ENCODE measurements at places on chromosomes 7 and 10.

DNA sequence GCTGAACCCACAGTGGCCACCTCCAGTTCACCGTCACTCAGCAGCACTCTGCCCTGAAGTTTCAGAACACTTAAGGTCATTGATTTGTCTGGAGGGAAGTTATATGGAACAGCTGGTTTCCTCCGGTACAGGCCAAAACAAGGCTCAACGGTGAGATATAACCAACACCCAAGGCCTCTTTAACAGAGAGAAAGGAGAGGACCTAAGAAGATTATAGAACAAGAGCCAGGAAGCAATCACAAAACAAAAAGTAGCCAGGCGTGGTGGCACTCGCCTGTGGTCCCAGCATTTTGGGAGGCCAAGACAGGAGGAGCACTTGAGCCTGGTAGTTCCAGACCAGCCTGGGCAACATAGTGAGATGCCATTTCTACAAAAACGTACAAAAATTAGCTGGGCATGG lies 290.7 kb downstream of the SKIDA1 start:
- DNase-seq = no peak

DNA sequence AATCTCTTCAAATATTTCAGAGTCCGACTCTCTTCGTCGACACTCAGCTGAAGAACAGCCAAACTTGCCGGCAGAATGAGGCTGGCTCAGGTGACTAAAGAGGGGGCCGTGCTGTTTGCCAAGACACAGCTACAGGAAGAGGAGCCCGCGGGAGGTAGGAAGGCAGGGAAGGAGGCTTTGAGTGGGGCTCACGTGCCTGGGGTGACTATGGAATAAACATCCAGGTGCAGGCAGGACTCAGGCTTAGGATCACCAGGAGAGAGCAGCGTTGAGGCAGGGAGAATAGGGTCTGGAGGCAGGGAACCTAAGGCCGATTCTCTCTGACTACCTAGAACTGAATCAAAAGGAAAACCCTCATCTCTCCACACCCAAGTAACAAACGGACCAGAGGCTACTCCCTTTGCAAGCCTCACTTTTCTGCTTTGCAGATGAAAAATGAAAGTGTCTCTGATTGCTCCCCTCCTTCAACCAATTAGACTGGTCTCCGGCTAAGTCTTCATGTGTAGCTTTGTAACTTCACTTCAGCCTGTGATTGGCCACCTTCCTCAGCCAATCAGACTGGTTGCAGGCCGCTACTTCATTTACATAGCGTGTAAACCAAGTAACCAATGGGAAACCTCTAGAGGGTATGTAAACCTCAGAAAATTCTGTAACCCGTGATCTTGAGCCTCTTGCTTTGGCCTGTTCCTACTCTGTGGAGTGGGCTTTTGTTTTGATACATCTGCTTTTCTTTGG lies 19.7 kb upstream of the BNIP3 start:
- no peak for DNase-seq

DNA sequence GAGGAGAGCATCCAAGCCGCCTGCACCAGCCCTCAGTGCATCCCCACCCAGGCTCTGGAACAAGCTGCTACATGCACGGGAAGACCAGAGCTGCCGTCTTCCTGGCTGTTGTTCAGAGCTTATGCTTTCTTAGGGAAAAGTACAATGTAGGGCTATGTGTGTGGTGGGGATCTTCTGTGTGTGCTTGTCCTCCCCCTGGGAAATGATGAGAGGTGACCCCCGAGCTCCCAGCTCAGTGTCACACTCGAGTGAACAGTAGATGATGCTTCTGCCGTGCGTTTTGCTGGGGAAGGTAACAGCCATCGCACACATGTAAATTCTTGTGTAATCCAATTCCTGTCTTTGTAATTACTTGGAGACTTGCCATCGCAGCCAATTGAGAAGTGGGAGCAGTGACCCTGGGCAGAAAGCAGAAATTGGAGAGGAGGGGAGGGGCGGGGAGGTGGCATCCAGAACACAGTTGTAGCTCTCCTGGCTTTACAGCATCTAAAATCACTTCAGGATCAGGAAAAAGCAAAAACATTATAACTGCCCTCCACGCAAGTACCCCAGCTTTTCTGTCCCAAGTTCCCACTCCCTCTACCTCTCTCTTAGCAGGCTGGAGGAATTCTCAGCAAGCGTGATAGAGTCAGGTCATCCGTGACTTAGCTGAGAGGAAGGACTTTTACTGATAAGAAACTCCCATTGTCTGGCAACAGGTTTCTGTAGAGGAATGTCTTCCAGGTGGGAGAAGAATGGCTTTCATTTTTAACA lies 149.6 kb downstream of the TCF7L2 start:
- no peak for DNase-seq

DNA sequence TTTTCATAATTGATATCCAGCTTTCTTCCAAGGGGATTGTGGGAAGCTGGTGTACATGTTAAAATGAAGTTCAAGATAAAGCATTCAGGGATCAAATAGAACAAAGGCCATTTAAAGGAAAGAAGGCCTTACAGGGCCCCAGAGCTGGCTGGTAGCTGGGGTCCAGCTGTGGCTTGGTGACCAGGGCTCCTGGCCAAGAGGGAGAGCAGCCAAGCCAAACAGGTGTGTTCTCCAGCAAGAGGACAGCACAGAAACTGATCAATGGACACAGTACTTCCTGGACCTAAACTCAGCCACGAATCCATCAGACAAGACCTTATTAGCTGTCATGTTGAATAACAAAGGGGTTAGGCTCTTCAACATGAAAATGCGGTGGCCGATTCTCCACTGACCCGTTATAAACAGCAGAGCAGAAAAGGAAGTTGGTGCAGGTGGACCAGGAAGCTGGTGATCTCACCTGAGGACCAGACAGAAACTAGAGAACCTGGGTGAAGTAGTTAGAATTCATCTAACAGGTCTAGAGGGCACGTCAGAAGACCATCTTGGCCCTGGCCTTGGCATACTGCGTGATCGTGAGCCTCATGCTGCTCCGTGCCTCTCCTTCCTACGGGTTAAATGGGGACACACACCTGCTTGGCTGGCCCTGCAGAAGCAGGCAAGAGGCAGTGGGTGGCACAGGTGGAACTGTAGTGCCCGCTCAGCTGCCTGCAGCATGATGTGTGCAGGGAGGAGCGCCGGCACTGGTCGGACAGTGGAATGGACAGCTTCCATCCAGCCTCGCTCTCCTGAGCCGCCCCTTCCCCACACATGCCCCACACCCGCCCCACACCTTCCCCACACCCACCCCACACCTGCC lies 53.8 kb downstream of the PARP12 start:
- no peak for DNase-seq

- DNase-seq = no peak
These were observed 69.9 kb upstream of the PTPRZ1 start for GRCh38 chr7:121803039-121803438.

DNA sequence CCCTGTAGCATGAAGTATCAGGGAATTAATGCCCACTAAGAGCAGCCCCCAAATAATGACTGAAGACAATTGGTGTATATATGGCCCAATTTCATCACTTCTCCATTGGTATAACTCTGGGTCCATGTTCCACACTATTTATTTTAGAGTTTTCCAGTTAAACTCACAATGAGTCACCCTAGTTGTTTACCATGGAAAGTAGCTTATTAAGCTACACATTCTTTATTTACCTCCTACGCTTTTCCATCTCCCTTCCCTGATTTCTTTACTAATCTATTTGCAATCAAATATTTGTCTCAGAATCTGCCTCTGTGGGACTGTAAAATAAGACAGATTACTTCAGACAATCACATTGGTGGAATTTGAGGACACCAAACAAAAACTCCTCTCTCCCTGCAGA lies 655.6 kb downstream of the SORCS1 start:
- no peak for DNase-seq

DNA sequence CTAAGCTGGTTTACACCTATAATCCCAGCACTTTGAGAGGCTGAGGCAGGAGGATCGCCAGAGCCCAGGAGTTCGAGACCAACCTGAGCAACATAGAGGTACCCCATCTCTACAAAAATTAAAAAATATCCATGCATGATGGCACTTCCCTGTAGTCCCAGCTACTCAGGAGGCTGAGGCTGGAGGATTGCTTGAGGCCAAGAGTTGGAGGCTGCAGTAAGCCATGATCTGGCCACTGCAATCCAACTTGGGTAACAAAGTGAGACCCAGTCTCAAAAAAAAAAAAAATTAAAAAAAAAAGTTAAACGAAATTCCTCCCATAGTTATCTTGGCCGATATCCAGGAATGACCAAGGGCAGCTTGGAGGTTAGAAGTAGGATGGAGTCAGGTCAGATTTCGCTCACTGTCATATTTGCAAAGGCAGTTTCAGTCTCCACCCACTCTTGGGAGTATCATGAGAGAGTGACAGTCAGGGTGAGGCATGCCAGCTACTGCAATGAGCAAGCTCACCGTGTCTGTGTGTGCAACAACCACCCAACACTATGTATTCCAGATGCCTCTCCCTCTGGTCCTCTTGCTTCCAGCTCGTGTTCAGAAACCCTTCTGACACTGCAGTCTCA lies 6.0 kb upstream of the ZDHHC4 start:
- no peak for DNase-seq

DNA sequence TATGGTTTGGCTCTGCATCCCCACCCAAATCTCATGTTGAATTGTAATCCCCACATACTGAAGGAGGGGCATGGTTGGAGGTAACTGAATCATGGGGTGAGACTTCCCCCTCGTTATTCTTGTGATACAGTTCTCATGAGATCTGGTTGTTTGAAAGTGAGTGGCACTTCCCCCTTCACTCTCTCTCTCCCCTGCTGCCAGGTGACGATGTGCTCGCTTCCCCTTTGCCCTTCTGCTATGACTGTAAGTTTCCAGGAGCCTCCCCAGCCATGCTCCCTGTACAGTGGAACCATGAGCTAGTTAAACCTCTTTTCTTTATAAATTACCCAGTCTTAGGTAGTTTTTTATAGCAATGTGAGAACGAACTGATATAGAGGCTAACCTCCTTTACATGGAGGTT lies 16.6 kb downstream of the PLPP4 start:
- no peak for DNase-seq

DNA sequence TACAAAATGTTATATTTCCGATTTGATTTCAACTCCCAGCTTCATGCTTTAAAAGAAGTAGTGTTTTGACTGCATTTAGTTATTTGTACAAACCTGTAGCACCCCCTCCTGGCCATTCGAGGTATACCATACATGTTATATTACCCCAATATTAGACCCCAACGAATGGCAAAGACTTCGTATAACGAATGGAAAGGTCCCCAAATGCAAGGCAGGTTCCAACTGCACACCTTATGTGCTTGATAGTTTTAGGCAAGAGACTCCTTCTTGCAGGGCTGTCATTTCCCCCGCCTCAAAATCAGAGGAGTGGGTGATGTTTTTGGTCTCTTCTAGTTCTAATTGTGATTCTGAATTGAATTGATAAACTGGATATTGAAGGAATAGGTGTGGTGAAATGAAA lies 101.1 kb upstream of the TARP start:
- DNase-seq = peak; percentile 74

DNA sequence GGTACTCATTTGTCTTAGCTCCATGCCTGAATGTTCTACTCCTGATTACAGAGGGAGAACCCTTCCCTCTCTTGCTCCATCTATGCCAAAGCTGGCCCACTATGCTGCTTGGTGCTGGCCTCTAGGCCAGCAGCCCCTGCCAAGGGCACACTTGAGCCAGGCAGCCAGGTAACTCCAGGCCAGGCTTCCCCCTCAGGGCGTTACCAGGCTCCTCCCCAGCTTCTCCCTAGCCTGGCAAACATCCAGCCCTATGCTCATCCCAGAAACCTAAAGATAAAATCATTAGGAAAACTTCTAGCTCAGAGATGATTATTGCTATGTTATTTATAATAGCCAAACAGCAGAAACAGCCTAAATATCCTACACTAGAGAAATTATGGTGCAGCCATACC lies 103.7 kb downstream of the KCNMA1 start:
- no peak for DNase-seq

GRCh38 chr10:26481315-26481692 lies 43.2 kb downstream of the APBB1IP start:
- DNase-seq = no peak

DNA sequence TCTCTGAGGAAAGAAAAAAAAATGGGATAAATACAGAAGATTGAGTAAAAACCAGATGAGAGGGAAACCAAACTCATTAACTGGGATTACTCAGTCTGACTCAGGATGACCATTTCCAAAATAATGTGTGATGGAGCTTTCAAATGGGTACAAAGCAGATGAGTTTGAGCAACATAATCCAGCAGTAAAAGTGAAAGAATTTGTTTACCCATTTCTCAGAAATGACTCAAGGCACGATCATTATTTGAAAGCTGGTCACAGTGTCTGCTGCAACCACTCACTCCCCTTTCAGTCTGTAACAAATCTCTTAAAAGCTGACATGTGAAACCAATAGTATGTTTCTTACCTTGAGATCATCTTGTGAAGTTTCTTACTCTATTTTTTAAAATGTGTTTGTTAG lies 104.7 kb upstream of the KLF14 start:
- DNase-seq = no peak

GRCh38 chr7:148711191-148712102 lies 12.7 kb downstream of the CUL1 start:
- no peak for DNase-seq

DNA sequence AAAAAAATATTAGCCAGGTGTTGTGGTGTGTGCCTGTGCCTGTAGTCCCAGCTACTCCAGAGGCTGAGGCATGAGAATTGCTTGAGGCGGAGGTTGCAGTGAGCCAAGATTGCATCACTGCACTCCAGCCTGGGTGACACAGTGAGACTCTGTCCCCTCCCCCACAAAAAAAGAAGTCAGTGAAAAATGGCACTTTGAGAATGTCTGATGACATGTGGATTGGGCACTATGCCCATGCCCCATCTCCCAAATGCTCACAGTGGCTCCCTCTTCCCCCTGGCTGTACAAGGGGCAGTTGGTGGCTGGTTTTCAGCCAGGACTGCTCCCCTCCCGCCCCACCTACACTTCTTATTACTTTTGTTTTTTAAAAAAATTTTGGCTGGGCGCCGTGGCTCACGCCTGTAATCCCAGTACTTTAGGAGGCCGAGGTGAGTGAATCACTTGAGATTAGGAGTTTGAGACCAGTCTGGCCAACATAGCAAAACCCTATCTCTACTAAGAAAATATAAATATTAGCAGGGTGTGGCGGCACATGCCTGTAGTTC lies 26.1 kb downstream of the IL15RA start:
- DNase-seq = no peak

DNA sequence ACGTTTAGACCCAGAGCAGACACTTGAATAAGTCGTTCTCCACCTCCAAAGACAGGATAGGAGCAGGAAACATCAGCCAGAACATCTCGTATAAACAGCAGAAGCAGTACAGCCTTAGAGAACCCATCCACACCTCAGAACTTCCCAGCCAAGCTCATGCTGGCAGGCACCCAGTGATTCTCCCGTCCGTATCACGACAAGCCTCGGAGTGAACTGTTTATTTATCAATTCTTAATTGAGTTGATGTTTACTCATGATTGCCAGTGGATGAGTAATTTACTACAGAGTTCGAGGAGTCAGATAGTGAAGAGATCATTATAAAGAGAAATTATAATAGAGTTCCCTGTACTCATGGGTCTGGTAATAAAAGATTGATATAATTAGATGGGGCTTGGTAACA lies 811.5 kb downstream of the LRMDA start:
- no peak for DNase-seq

Data from stimulated activated CD4-positive, alpha-beta T cell treated with anti-CD3 and anti-CD28 coated beads, Interleukin-4, amount 100 ng/mL, for 24 hours (primary cell).